Neural crest cell (in vitro differentiated cells): ENCODE measurements at places on chromosomes 16 and 17. TPM values are rescaled to one million over a fixed set of nuclear protein-coding genes. Genes with fewer than 3 reads are reported as not detected.

GRCh38 chr16:61897657-61898056 lies 138.6 kb downstream of the CDH8 start:
- no peak overlapping the region for H3K4me3 ChIP-seq
- DNase-seq: no peak
- peaks cover 7% of the 10 kb centered on the region for H3K36me3 ChIP-seq
- no peak overlapping the region for H3K27ac ChIP-seq

TENT4B gene
- 12.5 and 12.9 TPM in 2 replicates for total RNA-seq

GRCh38 chr16:73020409-73020884 lies 27.5 kb downstream of the ZFHX3 start:
- H3K4me1 ChIP-seq: peaks cover 84% of the 10 kb centered on the region
- H3K36me3 ChIP-seq: no peaks in the 10 kb centered on the region
- H3K4me3 ChIP-seq: peak overlapping the region; percentile 2
- peak overlapping the region; percentile 57 for H3K27ac ChIP-seq

DNA sequence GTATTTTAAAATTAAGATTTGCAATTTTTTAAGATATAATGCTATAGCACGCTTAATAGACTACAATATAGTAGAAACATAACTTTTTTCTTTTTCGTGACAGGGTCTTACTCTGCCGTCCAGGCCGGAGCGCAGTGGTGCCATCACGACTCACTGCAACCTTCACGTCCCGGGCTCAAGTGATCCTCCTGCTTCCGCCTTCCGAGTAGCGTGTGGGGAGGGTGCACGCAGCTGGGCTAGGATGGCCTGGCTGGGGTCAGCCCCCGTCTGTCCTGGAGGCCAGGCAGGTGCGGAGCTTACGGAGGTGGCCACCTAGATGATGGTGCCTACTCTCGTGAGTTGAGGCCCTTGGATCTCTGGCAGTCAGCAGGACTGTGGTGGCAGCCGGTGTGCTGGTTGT lies 50.1 kb downstream of the JPH3 start:
- DNase-seq: no peak
- H3K4me3 ChIP-seq: no peak overlapping the region
- no peaks in the 10 kb centered on the region for H3K36me3 ChIP-seq
- peaks cover 2% of the 10 kb centered on the region for H3K27me3 ChIP-seq

- no peak overlapping the region for H3K27ac ChIP-seq
- peaks cover 4% of the 10 kb centered on the region for H3K27me3 ChIP-seq
- H3K4me1 ChIP-seq: no peaks in the 10 kb centered on the region
- H3K4me3 ChIP-seq: no peak overlapping the region
- no peaks in the 10 kb centered on the region for H3K36me3 ChIP-seq
- DNase-seq: no peak
Measured at GRCh38 chr17:52297230-52298010, 138.9 kb upstream of the CA10 start.

DNA sequence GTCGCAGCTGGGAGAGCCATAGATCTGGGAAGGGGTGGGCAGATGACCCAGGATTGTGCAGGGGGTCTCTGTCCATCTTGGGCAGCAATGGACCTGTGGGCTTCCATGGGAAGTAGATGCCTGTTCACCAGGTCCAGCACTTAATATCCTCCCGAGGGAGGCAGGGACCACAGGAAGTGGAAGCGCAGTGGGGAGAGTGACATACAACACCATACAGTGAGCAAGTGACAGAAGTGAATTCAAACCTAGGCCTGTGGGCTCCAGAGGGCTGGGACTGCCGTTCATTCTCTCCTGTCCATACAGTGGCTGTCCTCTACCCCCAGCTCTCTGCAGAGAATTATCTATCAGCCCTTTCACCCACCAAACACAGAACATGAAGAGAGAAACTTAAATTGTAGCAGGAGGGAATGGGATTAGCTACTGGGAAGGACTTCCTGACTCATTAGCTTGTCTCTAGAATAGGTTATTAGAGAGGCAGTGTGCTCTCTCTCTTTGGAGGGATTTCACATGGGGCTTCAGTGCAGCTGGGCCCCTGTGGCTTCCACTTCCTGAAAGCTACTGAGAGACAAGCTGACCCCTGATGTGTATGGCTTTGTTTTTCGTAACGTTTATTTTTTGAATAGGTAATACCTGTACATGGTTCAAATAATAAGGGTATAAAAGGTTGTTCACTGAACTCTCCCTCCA lies 13.1 kb upstream of the SEZ6 start:
- no peaks in the 10 kb centered on the region for H3K36me3 ChIP-seq
- peak overlapping the region; percentile 79 for H3K27ac ChIP-seq
- no peak overlapping the region for H3K4me3 ChIP-seq
- H3K4me1 ChIP-seq: peaks cover 18% of the 10 kb centered on the region

DNA sequence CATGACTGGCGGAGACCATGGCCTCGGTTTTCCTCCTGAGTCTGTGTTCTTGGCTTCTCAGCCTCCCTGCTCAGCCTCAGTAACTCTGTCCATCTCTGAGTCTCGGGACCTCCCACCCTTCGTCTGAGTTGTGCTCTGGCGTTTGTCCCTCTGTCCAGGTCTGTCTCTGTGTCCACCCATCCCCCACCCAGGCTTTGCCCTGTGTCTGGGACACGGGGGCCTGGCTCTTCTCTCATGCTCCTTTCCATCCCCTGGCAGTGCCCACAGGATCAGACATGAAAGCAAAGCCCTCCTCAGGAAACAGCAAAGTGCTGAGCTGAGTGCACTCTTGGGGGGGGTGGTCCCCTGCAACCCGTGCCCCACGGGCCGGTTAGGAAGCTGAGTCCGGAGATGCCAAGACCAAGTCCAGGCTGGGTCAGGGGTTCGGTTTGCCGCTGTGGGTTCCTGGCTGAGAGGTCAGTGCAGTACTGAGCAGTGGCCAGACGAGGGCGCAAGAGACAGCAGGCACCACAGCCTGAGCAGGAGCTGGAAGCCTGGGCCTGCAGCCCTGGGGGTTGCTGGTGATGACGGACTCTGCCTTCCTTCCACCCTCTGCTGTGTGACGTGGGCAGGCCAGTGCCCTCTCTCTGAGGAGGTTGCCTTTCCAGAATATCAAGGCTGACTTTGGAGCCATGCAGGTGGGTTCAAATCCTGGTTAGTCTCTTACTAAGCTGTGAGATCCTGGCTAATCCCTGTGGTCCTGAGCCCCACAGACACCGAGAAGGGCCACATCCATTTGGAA lies 2.5 kb downstream of the P2RX1 start:
- no peaks in the 10 kb centered on the region for H3K27me3 ChIP-seq
- peak; percentile 90 for DNase-seq
- no peak overlapping the region for H3K4me3 ChIP-seq
- no peak overlapping the region for H3K27ac ChIP-seq
- no peaks in the 10 kb centered on the region for H3K36me3 ChIP-seq

DNA sequence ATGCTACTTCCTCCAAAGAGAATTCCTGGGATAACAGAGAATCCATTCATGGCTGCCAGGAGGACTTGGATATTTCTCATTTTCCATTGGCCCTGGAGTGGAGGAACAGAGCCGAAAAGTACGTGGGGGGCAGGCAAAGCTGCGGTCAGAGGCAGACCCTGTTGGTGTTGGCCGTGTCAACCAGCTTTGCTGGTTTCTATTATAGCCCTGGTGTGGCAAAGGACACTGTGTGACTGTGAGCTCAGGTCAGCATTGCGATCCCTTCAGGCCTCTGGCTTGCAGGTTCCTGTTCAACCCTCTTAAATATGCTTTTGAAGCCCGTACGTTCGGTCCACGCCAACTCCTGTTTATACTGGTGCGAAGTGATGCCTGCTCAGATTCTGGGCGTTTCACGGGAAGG lies 596.2 kb downstream of the MAF start:
- no peak overlapping the region for H3K27ac ChIP-seq
- no peak for DNase-seq
- H3K36me3 ChIP-seq: no peaks in the 10 kb centered on the region
- peaks cover 2% of the 10 kb centered on the region for H3K27me3 ChIP-seq

CD300A gene
- not detected in 2 replicates for total RNA-seq

C17orf100 gene
- total RNA-seq: 3.2 and 3.7 TPM in 2 replicates

DNA sequence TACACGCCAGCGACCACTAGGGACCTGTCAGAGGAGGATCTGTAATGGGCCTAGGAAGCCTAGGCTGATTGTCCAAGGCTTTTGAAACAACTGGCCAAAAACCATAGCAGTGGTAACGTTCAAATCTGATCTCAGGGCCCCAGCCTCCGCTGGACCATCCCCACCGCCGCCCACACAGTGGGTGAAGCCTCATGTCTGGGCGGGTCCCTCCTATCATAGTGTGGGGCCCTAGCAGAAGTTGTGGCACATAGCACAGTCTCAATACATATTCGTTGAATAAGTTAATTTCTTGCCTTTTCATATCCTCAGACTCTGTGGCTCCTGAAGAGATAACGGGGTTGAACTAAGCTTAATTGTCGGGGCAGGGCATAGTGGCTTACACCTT lies 818 bp downstream of the DPH1 start:
- peaks cover 43% of the 10 kb centered on the region for H3K27me3 ChIP-seq
- peaks cover 13% of the 10 kb centered on the region for H3K4me1 ChIP-seq
- H3K4me3 ChIP-seq: peak overlapping the region; percentile 97
- H3K27ac ChIP-seq: no peak overlapping the region

DNA sequence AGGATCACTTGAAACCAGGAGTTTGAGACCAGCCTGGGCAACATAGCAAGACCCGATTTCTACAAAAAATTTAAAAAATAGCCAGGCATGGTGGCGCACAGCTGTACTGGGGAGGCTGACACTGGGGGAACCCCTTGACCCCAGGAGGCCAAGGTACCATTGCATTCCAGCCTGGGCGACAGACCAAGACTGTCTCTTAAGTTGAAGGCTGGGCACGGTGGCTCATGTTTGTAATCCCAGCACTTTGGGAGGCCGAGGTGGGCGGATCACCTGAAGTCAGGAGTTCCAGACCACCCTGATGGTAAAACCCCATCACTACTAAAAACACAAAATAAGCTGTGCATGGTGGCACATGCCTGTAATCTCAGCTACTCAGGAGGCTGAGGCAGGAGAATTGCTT lies 74.9 kb downstream of the LITAF start:
- H3K4me3 ChIP-seq: no peak overlapping the region
- H3K36me3 ChIP-seq: no peaks in the 10 kb centered on the region
- DNase-seq: no peak
- H3K4me1 ChIP-seq: peaks cover 31% of the 10 kb centered on the region

DNA sequence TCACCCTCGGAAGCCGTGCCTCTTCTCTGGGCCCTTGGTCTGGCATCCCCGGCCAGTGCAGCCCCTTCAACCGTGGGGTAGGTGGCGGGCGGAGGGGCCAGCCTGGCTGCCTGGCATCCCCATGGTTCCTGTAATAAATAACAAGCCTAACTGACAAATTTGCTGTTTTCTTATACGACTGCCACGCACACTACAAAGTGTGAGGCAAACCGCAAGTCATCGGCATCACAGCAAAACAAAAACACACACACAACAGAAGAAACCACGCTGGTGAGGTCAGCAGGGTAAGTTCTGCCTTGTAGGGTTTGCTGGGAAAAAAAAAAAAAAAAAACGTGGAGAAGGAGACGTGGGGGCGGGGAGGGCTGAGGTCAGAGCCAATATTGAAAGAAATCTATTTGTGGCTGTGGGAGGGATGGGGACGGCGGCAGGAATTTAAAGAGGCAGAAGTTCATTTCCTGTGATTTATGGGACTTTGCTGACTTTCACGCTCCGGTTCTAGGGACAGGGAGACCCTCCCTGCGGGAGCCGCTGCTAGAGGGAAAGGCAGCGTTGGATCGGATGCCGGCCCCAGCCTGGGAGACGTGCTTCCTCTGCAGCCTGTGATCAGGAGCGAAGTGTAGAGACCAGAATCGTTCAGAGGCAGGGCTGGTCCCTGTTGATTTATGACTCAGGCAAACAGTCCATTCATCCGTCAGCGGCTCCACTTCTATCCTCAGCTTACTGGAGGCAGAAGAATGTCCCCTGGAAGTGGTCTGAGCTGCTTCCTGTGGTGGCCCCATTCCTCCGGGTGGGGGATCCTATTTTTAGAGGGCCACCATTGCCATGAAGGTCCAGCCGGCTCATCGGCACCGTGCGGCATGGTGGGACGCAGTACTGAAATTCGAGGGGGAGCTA lies 162.8 kb downstream of the FOXL1 start:
- peak overlapping the region; percentile 90 for H3K4me3 ChIP-seq
- peaks cover 3% of the 10 kb centered on the region for H3K36me3 ChIP-seq
- peaks cover 60% of the 10 kb centered on the region for H3K4me1 ChIP-seq
- DNase-seq: peak; percentile 53
- H3K27me3 ChIP-seq: peaks cover 2% of the 10 kb centered on the region

GRCh38 chr17:896953-897661 lies 82.5 kb downstream of the NXN start:
- no peaks in the 10 kb centered on the region for H3K27me3 ChIP-seq
- DNase-seq: no peak
- peaks cover 40% of the 10 kb centered on the region for H3K4me1 ChIP-seq
- H3K4me3 ChIP-seq: peak overlapping the region; percentile 29
- H3K36me3 ChIP-seq: no peaks in the 10 kb centered on the region

GRCh38 chr16:75248536-75249380 lies 2.7 kb downstream of the BCAR1 start:
- H3K27ac ChIP-seq: no peak overlapping the region
- peaks cover 68% of the 10 kb centered on the region for H3K4me1 ChIP-seq
- peaks cover 7% of the 10 kb centered on the region for H3K27me3 ChIP-seq
- no peaks in the 10 kb centered on the region for H3K36me3 ChIP-seq

KCNJ12 gene
- 6.1 and 6.6 TPM in 2 replicates for total RNA-seq

DNA sequence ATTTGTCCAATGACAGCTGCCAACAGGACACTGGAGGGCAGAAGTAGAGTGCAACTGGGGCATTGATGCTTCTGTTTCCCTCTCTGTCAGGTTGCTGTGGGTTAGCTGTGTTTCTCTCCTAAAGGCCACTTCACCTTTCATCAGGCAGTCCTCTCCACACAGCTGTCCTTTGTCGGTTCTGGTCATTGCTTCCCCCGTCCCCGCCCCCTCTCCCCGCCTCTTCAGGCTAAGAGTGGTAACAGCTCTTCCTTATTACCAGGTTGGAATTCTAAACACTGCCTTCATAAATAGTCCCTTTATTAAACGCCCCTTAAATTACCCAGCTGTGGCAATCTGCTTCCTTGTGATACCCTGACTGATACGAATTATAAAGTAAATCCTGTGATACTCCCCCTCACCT lies 31.8 kb upstream of the NSRP1 start:
- no peaks in the 10 kb centered on the region for H3K36me3 ChIP-seq
- H3K4me1 ChIP-seq: peaks cover 11% of the 10 kb centered on the region
- DNase-seq: no peak
- H3K4me3 ChIP-seq: no peak overlapping the region
- H3K27ac ChIP-seq: no peak overlapping the region

DNA sequence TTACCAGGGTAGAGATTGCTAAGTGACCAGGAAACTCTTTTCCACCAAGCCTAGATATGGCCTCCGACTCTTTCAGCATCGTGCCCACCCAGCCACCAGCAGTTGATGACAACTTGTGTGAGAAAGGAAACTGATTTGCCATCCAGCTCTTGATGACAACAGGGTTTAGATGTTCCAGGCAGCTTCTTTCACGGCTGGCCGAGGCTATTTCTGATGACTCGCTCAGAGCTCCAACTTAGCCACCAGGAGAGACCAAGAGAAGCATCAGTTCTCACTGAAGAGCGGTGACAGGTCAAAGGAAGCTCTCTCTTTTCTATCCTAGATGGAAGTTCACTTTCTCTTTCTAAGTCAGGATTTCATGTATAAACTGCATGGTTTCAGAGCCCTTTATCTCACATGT lies 61.2 kb downstream of the MPHOSPH6 start:
- no peaks in the 10 kb centered on the region for H3K27me3 ChIP-seq
- H3K27ac ChIP-seq: no peak overlapping the region
- DNase-seq: no peak
- no peak overlapping the region for H3K4me3 ChIP-seq
- no peaks in the 10 kb centered on the region for H3K4me1 ChIP-seq
